Endodermal cell (in vitro differentiated cells): ENCODE measurements at places on chromosomes 16 and 17. TPM values are rescaled to one million over a fixed set of nuclear protein-coding genes. Genes with fewer than 3 reads are reported as not detected.

DNA sequence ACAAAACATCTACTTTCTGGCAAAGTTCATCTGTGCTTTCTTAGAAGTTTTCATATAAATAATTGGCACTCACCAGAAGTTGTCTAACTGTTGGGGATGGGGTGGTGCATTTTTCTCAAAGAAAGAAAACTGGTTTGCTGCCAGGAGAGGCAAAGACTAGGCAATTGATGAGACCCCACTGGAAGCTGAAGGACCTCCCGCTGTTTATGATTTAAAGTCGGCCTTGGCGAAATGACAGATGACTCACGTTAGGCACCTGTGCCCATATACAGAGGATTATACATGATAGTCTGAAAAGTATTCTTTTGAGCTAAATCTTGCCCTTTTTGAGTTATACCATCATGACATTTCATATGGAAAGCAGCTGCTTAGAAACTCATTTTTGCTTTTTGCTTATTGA is 193.0 kb upstream of the ZFHX3 start:
- no peaks in the 10 kb centered on the region for H3K36me3 ChIP-seq
- H3K4me1 ChIP-seq = no peaks in the 10 kb centered on the region
- no peak for DNase-seq
- H3K27me3 ChIP-seq = no peaks in the 10 kb centered on the region

- H3K27ac ChIP-seq = no peak overlapping the region
- no peaks in the 10 kb centered on the region for H3K36me3 ChIP-seq
- H3K27me3 ChIP-seq = no peaks in the 10 kb centered on the region
- peaks cover 47% of the 10 kb centered on the region for H3K4me1 ChIP-seq
- peak; percentile 42 for DNase-seq
- no peak overlapping the region for H3K4me3 ChIP-seq
Observed at GRCh38 chr17:34236281-34236892, 18.7 kb upstream of the CCL2 start.

GRCh38 chr17:63474174-63474573 is 2.7 kb upstream of the ACE start:
- H3K4me3 ChIP-seq = no peak overlapping the region
- H3K27ac ChIP-seq = no peak overlapping the region
- peaks cover 2% of the 10 kb centered on the region for H3K4me1 ChIP-seq
- DNase-seq = no peak
- peaks cover 33% of the 10 kb centered on the region for H3K27me3 ChIP-seq

DNA sequence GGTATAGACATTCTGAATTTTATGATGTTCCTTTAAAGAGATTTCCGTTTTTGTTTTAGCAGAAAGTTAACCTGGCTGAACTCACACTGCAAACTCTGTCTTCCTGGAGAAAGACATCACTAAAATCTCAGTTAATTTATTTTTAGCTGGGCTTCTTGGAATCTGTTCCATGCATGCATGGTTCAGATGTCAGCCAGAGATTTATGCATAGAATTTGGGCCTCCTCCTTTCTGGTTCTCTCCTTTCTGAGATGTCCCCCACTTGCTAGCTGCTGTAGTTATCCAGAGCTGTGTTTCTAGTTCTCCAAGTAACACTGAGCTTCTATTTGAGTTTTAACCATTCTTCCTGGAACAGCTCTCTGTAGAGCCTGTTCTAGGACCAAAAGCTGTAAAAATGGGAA is 77.3 kb upstream of the TANC2 start:
- no peak overlapping the region for H3K4me3 ChIP-seq
- no peaks in the 10 kb centered on the region for H3K36me3 ChIP-seq
- peak; percentile 4 for DNase-seq
- H3K4me1 ChIP-seq = no peaks in the 10 kb centered on the region

- H3K4me3 ChIP-seq = no peak overlapping the region
- H3K27ac ChIP-seq = no peak overlapping the region
- no peak for DNase-seq
- no peaks in the 10 kb centered on the region for H3K36me3 ChIP-seq
- H3K27me3 ChIP-seq = no peaks in the 10 kb centered on the region
Observed at GRCh38 chr17:27218041-27218440, 75.9 kb upstream of the WSB1 start.

DNA sequence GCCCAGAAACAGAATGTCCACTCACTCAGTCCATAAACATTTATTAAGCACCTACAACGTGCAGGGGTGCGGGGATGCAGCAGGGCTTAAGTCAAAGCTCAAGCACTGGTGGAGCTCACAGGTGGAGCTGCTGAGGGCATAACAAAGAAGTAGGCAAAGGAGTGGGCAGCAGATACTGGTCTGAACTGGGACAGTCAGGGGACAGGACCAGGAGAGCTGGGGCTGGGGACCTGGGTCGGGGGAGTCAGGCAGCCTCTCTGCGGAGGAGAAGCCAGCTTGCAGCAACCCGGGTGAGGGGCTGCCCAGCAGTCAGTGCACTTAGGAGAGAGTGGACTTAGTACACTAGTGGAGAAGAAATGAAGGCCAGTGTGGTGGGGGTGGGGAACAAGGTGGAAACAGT is 10.0 kb upstream of the TNFRSF13B start:
- H3K4me3 ChIP-seq = no peak overlapping the region
- H3K36me3 ChIP-seq = no peaks in the 10 kb centered on the region
- no peak overlapping the region for H3K27ac ChIP-seq
- H3K27me3 ChIP-seq = no peaks in the 10 kb centered on the region
- H3K4me1 ChIP-seq = no peaks in the 10 kb centered on the region

DNA sequence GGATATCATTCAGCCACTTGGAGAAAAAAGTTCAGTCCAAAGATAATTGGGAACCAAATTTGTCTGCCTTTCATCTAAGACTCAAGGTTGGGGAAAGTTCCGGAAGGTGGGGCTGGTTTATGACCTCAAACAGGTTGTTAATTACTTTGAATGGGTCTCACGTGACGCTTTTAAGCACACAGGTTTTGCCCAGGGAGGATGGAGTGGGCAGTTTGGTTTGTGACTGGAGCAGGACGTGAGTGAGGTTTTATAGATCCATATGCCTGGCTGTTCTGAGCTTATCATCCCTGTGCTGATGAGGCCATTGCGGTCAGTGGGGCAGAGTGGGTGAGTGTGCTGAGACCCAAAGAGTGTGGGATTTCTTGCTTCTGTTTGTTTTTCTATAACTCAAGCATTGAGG is 38.7 kb upstream of the GPRC5B start:
- H3K36me3 ChIP-seq = no peaks in the 10 kb centered on the region
- H3K4me3 ChIP-seq = no peak overlapping the region

- no peaks in the 10 kb centered on the region for H3K27me3 ChIP-seq
- DNase-seq = no peak
- no peak overlapping the region for H3K4me3 ChIP-seq
Observed at GRCh38 chr17:50260501-50260911, 13.8 kb upstream of the TMEM92 start.

DNA sequence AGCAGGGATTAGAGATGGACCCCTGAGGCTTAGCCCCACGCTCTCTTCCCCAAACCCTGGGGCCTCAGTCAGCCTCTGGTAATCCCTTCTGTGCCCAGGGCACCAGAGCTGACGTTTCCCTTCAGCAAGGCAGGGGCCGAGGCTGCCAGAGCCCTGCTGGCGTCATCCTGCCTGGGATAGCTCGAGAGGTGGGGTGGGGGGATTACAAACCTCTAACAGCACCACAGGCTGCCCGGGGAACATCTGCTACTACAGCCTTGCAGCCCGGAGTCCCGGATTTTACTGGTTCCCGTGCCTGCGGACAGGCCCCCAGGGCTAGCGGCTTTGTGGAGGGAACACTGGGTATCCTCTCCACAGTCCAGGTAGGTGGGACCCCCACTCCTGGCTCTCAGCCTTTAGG is at the start of gene AANAT:
Gene AANAT, plus strand, starts transcription at position 238 of the 400 bp plus-strand sequence. CDS start 1,144 bp downstream, outside the sequence.
- DNase-seq = no peak
- H3K4me3 ChIP-seq = no peak within 1 kb of the TSS
- peak within 1 kb of the TSS; percentile 13 for H3K27ac ChIP-seq
- H3K27me3 ChIP-seq = no peaks in the 10 kb centered on the region
- no peaks in the 10 kb centered on the region for H3K36me3 ChIP-seq

DNA sequence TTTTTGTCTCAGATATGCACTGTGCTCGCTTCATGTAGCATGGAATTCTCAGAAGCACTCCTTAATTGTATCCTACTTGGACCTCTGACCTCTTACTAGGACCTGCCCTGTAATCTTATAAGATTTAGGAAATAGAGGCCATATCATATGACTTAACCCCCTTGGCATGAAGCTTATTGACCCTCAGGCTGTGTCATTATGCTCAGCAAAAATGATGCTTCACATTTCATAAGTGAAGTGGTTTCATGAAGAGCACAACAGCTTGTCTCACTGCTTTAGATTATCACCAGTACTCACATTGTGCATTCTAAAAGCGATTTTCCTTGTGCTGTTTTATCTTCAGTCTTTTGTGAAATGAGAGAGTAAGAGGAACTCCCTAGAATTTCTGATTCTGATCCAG is 6.4 kb downstream of the PHKB start:
- no peak for DNase-seq
- peaks cover 10% of the 10 kb centered on the region for H3K4me1 ChIP-seq
- H3K36me3 ChIP-seq = peaks cover 8% of the 10 kb centered on the region
- H3K27me3 ChIP-seq = no peaks in the 10 kb centered on the region
- H3K27ac ChIP-seq = no peak overlapping the region

DNA sequence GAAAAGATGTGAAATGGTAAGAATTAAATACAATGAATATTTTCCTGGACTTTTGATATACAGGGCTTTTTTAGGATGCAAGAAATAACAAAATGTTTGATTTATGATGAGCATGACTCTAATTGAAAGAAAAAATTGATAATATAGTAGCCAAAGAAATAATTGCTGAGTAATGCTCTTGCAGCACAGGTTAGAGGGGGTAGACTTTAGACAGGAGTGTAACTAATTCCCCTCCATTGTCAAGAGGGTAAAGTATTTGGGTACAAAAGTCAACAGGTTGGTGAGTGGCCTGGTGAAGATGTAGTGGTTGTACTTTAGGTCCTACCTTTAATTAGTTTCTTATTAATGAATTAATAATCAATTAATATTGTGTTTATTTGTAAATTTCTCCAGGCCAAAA is 912.3 kb downstream of the KCNJ2 start:
- no peaks in the 10 kb centered on the region for H3K36me3 ChIP-seq
- no peak overlapping the region for H3K4me3 ChIP-seq
- no peak overlapping the region for H3K27ac ChIP-seq
- no peaks in the 10 kb centered on the region for H3K27me3 ChIP-seq
- no peak for DNase-seq

DNA sequence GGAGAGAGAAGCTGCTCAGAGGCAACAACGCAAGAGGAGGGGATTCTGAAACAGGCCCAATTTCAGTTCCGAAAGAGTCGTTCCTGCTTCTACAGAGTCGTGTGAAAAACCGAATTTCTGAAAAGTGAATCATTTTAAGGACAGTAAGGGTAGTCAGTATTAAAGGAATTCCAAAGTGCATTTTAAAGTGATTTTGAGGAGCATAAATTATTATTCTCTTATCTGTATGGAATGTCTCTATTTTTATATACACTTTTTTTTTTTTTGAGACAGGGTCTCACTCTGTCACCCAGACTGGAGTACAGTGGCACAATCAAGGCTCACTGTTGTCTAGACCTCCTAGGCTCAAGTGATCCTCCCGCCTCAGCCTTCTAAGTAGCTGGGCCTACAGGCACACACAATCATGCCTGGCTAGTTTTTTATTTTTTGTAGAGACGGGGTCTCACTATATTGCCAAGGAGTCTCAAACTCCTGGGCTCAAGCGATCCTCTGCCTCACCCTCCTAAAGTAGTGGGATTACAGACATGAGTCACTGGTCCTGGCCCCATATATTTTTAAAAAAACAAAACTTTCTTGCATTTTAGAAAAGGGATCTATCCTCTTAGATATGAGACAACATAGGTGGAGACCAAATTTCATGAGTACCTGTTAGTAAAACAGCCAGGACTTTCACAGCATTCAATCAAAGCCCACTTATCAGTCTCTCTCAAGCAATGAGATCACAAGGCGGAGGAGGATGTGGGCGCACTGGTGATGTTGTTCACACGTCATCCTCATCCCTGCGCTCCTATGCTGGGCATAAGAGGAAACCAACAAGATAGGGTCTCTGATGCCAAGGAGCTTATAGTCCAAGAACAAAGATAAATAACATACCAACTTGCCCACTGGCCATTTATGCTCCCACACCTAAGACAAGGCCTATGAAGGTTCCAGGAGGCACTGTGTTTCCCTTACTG is 53.2 kb downstream of the SMG6 start:
- H3K4me1 ChIP-seq = no peaks in the 10 kb centered on the region
- no peak overlapping the region for H3K4me3 ChIP-seq
- H3K36me3 ChIP-seq = peaks cover 76% of the 10 kb centered on the region
- no peaks in the 10 kb centered on the region for H3K27me3 ChIP-seq

GRCh38 chr17:9158544-9159452 is 137.5 kb downstream of the NTN1 start:
- DNase-seq = no peak
- H3K4me3 ChIP-seq = no peak overlapping the region
- H3K36me3 ChIP-seq = peaks cover 11% of the 10 kb centered on the region
- H3K27me3 ChIP-seq = no peaks in the 10 kb centered on the region
- no peak overlapping the region for H3K27ac ChIP-seq

GRCh38 chr16:54446639-54447038 is 160.1 kb upstream of the IRX3 start:
- H3K4me3 ChIP-seq = no peak overlapping the region
- no peaks in the 10 kb centered on the region for H3K36me3 ChIP-seq
- H3K27me3 ChIP-seq = no peaks in the 10 kb centered on the region

DNA sequence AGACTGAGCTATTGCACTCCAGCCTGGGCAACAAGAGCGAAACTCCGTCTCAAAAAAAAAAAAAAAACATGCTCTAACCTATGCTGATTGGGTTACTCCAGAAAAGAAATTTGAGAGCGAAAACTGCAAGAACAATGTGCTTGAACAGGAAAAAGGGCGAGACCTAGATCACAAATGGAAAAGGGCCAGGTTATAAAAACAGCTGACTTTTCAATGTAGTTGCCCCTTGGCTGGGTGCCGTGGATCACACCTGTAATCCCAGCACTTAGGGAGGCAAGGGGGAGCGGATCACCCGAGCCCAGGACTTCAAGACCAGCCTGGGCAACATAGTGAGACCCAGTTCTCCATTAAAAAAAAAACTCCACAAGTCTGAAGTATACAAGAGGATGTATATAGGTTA is 48.8 kb downstream of the MRM3 start:
- H3K27me3 ChIP-seq = no peaks in the 10 kb centered on the region
- no peak overlapping the region for H3K4me3 ChIP-seq
- DNase-seq = no peak
- H3K36me3 ChIP-seq = peaks cover 36% of the 10 kb centered on the region

GRCh38 chr16:65196420-65197075 is 74.7 kb upstream of the CDH11 start:
- no peaks in the 10 kb centered on the region for H3K27me3 ChIP-seq
- no peaks in the 10 kb centered on the region for H3K4me1 ChIP-seq
- H3K27ac ChIP-seq = no peak overlapping the region
- no peaks in the 10 kb centered on the region for H3K36me3 ChIP-seq

- peaks cover 13% of the 10 kb centered on the region for H3K27me3 ChIP-seq
- peak overlapping the region; percentile 35 for H3K4me3 ChIP-seq
- DNase-seq = peak; percentile 98
- H3K27ac ChIP-seq = no peak overlapping the region
- H3K36me3 ChIP-seq = no peaks in the 10 kb centered on the region
- peaks cover 6% of the 10 kb centered on the region for H3K4me1 ChIP-seq
Observed at GRCh38 chr17:49486012-49486641, 9.0 kb upstream of the NGFR start.

The PPL gene
- 43.5 and 48.5 TPM in 2 replicates for total RNA-seq

The SLC35G6 gene
- 0.33 TPM in 1 of 3 replicates, not detected in the others for total RNA-seq

The CRHR1 gene
- 1.0 to 2.7 TPM (median 1.8 TPM) in 3 replicates for total RNA-seq

The ABCC12 gene
- total RNA-seq = 0.35 and 1.1 TPM in 2 replicates

The GRB7 gene
- total RNA-seq = 73.9 to 83.0 TPM (median 74.3 TPM) in 3 replicates

The IKZF3 gene
- 0.06 to 0.18 TPM (median 0.07 TPM) in 3 replicates for total RNA-seq

The IRX3 gene
- total RNA-seq = 13.8 to 17.1 TPM (median 15.6 TPM) in 3 replicates

The DNAH17 gene
- 0.13 and 0.41 TPM in 2 replicates for total RNA-seq
